ENCODE measurements at places on chromosomes 1 and 21. TPM values are rescaled to one million over a fixed set of nuclear protein-coding genes. Genes with fewer than 3 reads are reported as not detected.

- DNase-seq: no peak
- no peaks in the 10 kb centered on the region for H3K4me1 ChIP-seq
- H3K4me3 ChIP-seq: no peak overlapping the region
- no peaks in the 10 kb centered on the region for H3K27me3 ChIP-seq
Measured at GRCh38 chr21:22343303-22343702, 1345.1 kb downstream of the NCAM2 start.

DNA sequence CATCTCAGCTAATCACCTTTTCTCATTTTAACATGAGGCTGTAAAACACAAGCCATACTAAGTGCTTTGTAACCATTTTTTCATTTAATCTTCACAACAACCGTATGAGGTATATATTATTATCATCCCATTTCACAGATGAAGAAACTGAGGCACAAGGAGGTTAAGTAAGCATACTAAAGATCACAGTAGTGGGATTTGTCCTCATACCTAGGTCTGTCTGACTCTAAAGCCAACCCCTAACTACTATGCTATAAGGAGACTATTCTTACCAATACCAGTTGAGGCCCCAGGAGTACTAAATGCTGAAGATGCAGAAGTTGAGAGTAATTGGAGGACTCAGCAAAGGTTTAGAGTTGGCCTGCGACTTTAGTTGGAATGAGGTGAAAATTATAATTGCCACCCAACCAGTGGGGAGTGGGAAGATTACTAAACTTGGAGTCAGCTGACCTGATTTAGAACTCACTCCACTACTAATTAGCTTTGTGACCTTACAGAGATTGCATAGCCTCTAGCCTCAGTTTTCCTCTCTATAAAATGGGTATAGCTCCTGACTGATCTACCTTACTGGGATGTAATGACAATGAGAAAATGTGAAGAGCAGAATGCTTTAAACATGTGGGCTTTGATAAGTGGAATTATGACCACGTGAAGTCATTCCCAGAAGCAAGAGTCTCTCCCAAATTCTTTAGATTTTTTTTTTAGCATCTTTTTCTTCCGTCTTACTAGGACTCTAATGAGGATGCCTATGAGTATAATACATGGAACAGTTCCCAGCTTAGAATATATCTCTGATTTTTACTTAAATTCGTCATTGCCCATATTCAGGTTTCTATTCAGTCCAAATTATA, 85.8 kb upstream of the IPO9 start:
- no peaks in the 10 kb centered on the region for H3K27me3 ChIP-seq
- H3K4me1 ChIP-seq: peaks cover 26% of the 10 kb centered on the region
- DNase-seq: no peak

GRCh38 chr1:54848134-54848948, 38.7 kb downstream of the DHCR24 start:
- no peak for DNase-seq
- no peaks in the 10 kb centered on the region for H3K4me1 ChIP-seq
- no peak overlapping the region for H3K4me3 ChIP-seq
- no peak overlapping the region for H3K27ac ChIP-seq
- H3K27me3 ChIP-seq: no peaks in the 10 kb centered on the region
- H3K36me3 ChIP-seq: peaks cover 51% of the 10 kb centered on the region

DNA sequence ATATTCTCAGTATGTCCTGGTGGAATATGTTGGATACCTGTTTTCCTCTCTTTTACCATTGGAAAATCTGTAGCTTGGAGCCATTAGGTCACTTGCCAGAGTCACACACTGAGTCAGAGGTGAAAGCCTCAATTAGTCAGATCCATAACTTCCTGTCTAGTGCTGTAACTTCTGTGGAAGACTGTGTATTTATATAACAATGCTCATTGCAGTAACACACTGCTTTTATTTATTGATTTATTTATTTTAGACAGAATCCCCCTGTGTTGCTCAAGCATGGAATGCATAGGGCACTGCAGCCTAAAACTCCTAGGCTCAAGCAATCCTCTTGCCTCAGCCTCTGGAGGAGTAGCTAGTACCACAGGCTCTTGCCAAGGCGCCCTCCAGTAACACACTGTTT, 1.3 kb upstream of the DOCK7 start:
- H3K4me3 ChIP-seq: no peak overlapping the region
- H3K27ac ChIP-seq: peak overlapping the region; percentile 93
- H3K4me1 ChIP-seq: peaks cover 36% of the 10 kb centered on the region
- no peaks in the 10 kb centered on the region for H3K36me3 ChIP-seq
- no peaks in the 10 kb centered on the region for H3K27me3 ChIP-seq

GRCh38 chr1:37797750-37798345, 4.2 kb downstream of the MANEAL start:
- peaks cover 12% of the 10 kb centered on the region for H3K36me3 ChIP-seq
- H3K4me3 ChIP-seq: no peak overlapping the region
- H3K4me1 ChIP-seq: peaks cover 25% of the 10 kb centered on the region

GRCh38 chr1:9246841-9247785, 12.5 kb downstream of the H6PD start:
- H3K4me3 ChIP-seq: peak overlapping the region; percentile 29
- H3K36me3 ChIP-seq: peaks cover 40% of the 10 kb centered on the region
- peaks cover 100% of the 10 kb centered on the region for H3K4me1 ChIP-seq
- no peak for DNase-seq
- H3K27me3 ChIP-seq: no peaks in the 10 kb centered on the region

DNA sequence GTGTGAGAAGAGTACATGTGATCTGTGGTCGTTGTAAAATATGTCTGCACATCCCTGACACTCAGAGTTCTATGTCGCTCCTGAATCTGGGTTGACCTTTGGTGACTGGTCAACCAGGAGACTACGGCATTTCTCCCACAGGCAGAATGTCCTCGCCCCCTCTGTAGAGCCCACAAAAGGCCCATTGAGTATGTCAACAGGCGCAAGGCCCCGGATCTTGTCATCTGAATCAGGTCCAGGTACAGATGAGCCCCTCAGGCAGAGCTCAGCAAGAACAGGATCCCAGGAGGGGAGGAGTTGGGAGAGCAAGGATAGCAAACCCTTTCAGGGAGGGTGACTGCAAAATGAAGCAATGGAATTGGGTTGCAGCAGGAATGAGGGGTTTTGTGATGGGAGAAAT, 126.5 kb downstream of the MATN1 start:
- H3K27ac ChIP-seq: no peak overlapping the region
- no peaks in the 10 kb centered on the region for H3K4me1 ChIP-seq
- DNase-seq: no peak

- H3K27me3 ChIP-seq: no peaks in the 10 kb centered on the region
- no peak overlapping the region for H3K27ac ChIP-seq
- no peaks in the 10 kb centered on the region for H3K36me3 ChIP-seq
- H3K4me1 ChIP-seq: no peaks in the 10 kb centered on the region
Measured at GRCh38 chr21:28669971-28670653, 322.6 kb downstream of the LTN1 start.

- no peaks in the 10 kb centered on the region for H3K27me3 ChIP-seq
- H3K36me3 ChIP-seq: no peaks in the 10 kb centered on the region
- peaks cover 50% of the 10 kb centered on the region for H3K4me1 ChIP-seq
- no peak overlapping the region for H3K4me3 ChIP-seq
Measured at GRCh38 chr1:39960431-39960958, 5.5 kb downstream of the MFSD2A start.

The FOXD2 gene
- 0.13 TPM for polyA plus RNA-seq

The CCDC30 gene
- polyA plus RNA-seq: 1.2 TPM

All from stomach (tissue), 19 donors.